ENCODE measurements at places on chromosomes 13 and 19.

- DNase-seq = no peak
Observed at GRCh38 chr13:47049276-47049989, 152.6 kb upstream of the HTR2A start.

- no peak for DNase-seq
Observed at GRCh38 chr19:44723299-44723951, 24.5 kb downstream of the CEACAM16 start.

GRCh38 chr19:12766051-12766521, 9.3 kb downstream of the HOOK2 start:
- peak; percentile 53 for DNase-seq

- no peak for DNase-seq
Observed at GRCh38 chr13:45807520-45808099, 43.9 kb downstream of the SIAH3 start.

- no peak for DNase-seq
Observed at GRCh38 chr13:113470073-113470472, 16.8 kb upstream of the ADPRHL1 start.

Measured in stimulated activated CD8-positive, alpha-beta memory T cell treated with anti-CD3 and anti-CD28 coated beads, Interleukin-15, amount 100 ng/mL, for 4 hours (primary cell).